ENCODE measurements at places on chromosomes 1 and 21.

DNA sequence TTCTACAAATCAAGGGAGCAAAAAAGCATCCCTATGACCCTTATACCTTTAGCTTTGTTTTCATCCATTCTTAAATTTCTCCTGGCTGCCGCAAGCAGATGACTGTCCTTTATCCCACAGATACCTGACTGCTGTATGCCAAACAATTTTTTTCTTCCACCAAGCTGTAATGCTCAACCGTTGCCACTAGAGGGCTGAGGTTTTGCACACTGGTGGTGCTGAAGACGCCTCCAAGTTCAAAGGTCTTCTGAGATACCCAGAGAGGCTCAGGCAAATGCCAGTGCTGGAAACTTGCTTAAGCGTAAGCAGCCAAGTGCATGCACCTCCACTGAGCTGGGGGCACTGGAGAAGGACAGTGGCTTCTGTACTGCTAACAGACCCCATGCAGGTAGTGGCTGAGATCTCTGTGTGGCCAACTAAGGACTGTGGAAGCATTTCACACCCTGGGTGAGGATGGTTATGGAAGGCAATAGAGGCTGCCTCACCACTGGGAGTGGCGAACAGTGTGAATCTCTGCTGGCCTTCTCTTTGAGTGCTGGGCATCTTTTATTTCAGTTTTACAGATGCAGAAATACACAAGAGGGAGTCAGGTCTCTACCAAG, 28.5 kb downstream of the CNIH3 start:
- DNase-seq, result no peak

- no peak for DNase-seq
Observed at GRCh38 chr1:29453502-29454240, 217.3 kb downstream of the PTPRU start.

GRCh38 chr21:36211660-36212512, 55.3 kb downstream of the DOP1B start:
- no peak for DNase-seq

DNA sequence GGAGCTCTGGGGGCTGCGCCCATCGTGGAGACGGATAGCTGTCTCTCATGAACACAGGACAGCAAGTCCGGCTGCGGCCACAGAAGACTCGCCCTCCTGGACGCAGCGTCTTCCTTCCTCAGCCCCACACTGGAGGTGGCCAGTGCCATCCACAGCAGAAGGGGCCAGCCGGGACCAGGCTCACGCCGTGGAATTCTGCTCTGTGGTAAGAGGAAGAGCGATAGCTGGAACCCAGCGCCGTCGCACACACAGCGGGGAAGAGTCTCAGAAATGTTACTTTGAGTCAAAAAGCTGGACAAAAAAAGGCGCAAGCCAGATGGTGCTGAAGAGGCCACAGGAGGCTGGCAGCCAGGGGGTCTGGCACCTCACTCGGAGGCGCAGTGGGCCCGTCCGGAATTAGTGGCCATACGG, 113.9 kb upstream of the COL6A1 start:
- DNase-seq, result no peak

DNA sequence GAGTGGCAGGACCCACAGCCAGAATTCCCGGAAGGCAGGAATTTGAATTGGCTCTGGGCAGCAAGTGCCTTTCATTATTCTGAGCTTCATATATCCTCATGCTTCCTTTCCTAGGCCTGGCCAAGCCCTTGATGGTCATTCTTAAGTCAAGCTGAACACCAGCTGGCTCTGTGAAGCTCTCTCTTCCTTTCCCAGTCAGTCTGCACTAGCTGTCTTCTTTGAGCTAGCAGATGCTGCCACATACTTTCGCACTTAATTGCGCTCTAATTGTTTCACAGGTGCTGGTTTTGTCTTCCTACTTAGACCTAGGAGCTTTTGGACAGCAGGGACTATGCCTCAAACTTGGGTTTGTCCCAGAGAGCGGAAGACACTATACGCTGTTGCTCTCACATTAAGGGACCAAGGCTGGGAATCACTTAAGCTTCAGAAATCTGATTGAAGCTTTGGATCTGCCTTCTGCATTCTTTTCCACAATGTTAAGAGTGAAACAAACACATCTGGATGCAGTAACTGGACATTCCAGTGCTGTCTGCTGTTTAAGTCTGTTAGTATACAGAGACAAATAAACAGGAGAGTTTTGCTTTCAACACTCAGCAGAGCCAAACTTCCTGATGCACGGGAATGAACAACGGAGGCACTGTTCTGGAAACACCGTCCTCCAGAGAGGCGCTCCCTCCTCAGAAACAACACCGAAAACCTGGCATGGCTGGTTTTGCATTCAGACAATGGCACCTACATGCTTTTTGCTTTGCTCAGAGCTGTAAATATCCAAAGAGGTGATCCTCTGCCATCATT, 2.2 kb downstream of the TLR5 start:
- no peak for DNase-seq

DNA sequence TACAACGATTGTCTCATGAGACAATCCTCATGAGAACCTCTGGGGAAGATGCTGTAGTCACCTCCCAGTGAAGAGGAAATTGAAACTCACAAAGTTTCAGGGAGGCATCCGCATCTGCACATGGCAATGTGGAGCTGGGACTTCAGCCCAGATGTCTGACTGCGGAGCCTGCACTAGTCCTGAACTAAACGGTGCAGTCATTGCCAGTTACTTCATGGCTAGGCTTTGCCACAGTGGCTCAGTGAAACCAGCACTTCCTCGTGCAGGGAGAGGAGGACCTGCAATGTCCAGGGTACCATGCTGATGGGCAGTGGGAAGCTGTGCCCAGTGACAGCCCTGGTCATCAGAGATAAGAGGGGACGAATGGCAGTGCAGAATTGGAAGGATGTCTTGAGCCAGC, 40.7 kb upstream of the ETS2 start:
- no peak for DNase-seq

DNA sequence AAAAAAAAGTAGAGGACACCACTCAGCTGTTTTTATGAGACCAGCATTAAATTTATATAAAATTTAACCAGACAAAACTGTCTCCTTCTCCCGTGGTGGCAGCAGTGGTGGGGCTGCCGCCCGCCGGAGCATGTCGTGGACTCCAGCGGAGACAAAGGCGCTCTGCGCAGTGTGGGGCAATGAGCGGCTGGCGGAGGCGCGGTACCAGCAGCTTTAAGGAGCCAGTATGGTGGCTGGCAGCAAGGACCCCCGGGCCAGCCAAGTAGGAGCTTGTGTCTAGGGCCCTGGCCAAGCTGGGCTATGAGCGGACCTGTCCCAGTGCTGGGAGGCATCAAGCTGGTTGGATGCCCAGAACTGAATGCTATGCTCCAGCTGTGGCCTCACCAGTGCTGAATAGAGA, 2102.9 kb downstream of the NCAM2 start:
- DNase-seq, result no peak

DNA sequence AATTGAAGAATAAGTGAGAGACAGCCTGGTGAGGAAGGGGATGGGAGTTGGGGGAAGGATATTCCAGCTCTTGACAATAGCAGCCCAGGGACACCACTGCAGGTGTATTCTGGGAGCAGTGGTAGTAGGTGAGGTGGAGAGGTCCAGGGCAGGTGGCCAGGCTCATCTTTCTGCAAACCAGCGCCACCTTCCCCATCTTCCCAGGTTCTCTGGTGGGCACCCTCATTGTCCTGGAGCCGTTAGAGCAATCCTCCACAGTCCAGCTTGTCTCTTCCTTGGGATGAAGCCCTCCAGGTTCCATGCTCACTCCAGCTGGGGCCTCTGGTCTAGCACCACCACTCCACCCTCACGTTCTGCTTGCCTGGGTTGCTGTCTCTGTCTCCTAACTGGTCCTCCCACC, 97.0 kb downstream of the IER5 start:
- no peak for DNase-seq

- DNase-seq, result no peak
Observed at GRCh38 chr1:113958691-113959090, 20.6 kb upstream of the OLFML3 start.

DNA sequence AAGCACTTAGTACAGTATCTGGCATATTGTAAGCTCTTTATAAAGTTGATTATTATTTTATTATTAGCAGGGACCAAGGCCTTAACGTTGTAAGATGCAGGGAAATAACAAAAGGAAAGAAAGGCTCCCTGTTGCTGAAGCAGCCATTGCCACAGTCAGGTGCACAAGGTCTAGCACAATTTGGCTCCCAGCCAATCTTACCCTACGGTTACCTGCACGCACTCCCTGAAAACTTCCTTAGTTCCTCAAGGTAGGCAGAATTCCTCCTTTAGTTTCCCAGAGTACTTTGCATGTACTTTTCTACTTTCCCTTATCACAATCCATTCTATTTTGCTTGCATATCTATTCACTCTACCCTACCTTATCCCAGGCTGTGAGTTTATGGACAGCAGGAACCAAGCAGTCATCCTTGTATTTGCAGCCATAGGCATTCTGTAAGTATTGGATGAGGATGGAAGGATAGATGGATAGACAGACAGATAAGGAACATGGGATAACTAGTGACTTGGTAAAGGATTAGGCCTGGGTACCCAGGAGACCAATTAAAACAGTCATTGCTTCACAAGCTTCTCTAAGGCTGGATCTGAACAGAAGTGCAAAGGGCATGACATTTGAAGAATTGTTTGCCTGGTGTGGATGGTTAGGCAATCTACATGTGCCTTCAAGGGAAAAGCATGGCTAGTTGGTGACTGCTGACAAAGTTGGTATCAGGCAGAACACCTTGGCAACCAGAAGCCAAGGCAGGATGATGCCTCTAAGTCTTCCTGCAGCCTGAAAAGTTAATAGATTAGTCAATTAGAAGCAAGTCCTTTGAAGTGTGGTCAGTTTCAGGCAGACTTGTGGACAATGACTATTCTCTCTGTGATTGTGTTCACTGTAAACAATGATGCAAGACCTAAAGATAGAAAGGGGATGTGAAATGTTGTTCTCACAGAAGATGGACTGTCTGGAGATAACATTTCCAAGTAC, 20.8 kb upstream of the JAK1 start:
- DNase-seq, result no peak

- DNase-seq, result no peak
Observed at GRCh38 chr1:97923811-97924210, 3.0 kb upstream of the DPYD start.

GRCh38 chr21:25175938-25176337, 431.3 kb downstream of the MRPL39 start:
- DNase-seq, result no peak

- DNase-seq, result no peak
Observed at GRCh38 chr1:246041360-246041759, 465.7 kb downstream of the SMYD3 start.

DNA sequence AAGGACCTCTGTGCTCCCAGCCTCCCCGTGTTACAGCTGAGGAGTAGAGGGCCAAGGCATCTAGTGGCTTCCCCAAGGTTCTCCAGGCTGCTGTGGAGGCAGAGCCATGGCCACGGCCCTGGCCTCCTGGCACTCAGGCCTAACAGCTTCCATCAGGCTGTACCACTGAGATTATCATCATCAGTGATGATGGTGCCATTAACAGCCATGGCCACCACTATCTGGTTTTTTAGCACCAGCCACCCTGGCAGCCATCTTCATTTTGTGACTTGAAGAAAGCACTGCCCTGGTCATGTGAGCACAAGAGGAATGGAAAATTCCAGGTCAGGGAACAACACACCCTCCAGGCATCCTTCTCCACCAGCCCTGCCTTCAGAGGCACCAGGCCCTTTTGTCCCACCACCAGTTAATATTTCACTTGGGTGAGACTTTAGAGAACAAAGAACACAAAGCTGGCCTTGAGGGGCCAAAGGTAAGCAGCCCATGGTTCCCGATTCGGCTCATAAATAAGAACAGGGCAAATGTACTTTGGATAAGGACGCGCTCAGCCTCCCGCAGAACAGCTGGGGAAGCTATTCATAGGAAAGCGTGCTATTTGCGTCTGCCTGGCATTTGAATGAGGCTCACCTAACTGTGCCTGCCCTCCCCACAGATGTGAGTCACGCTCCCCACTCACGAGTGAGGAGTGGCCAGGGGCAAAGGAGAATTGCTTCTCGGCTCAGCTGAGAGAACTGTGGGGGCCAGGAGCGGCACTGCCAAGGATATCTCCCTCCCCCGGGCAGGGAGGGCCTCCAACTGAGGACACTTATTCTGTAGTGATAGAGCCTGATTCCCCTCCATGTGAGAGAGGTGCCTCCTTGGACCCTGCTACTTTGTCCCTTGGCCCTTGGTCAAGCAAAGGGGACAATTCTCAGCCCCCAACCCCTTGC, 95.6 kb downstream of the CD58 start:
- no peak for DNase-seq

GRCh38 chr1:41423511-41424191, 60.8 kb downstream of the EDN2 start:
- DNase-seq, result no peak

DNA sequence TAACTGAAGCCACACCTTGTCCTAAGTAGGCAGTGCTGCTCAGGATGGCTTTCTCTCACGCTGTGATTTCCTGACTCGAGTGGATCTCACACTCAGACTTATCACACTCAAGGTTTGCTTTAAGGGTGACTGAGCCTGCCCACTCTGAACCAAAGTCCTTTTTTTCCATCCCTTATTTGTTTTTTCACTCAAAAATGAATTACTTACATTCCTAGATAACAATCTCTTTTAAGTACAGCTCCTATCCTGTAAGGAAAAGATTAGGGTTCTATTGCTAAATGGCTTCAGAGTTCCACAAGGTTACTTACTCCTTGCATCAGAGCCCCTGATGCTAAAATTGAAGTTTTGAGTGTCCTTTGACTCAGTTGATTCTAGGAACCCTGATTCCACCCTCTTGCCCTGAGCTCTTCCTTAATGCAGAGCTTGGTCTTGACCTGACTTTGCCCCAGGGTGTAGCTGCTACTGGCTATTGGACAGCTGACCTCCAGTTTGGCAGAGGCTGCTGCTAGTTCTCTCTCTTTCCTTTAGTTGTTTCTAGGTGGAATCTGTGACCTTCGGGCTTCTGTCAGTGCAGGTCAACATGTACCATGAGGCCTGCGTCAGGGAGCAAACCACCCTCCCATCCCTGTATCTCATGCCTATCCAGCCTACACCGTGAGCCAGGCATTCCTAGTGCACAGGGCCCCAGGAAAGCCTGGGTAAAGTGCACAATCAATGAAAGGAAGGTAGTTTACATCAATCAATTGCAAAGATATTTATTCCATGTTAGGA, 80.1 kb upstream of the CD55 start:
- no peak for DNase-seq

GRCh38 chr1:204349602-204350001, 10.1 kb downstream of the PLEKHA6 start:
- DNase-seq, result no peak

All from esophagus squamous epithelium (tissue), 5 donors.